ENCODE measurements at places on chromosomes 7 and 10.
A peak's percentile ranks its signal among the peaks of the same experiment; 100 is the strongest.

DNA sequence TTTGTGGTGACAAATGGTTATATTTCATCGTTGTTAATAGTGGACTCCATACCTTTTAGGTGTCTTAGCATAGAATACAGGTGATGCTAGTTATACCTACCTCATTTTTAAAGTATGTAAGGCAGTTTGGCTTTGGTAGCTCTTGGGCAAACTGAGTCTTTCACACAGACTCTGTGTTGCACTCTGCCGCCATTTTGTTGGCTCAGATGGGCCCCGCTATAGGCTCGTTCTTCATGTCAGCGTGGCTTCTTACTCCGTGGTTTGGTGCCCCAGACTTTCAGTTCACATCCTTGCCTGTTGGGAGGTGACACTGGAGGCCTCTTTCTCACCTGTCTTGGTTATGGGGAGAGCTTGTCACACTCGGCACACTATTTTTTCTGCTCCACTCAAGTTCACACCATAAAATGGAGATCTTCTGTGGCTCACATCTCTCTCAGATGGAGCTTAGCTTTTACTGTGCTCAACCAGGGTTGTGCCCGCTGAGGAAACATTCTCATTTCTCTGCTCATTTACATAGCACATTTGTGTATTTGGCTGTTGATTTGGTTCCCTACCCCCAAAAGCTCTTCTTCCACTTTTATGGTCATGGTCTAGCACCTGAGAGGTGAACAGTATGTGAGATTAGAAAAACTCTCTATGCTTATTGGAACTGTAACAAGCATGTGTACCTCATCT is 178.5 kb downstream of the ARID5B start:
- DNase-seq = no peak

DNA sequence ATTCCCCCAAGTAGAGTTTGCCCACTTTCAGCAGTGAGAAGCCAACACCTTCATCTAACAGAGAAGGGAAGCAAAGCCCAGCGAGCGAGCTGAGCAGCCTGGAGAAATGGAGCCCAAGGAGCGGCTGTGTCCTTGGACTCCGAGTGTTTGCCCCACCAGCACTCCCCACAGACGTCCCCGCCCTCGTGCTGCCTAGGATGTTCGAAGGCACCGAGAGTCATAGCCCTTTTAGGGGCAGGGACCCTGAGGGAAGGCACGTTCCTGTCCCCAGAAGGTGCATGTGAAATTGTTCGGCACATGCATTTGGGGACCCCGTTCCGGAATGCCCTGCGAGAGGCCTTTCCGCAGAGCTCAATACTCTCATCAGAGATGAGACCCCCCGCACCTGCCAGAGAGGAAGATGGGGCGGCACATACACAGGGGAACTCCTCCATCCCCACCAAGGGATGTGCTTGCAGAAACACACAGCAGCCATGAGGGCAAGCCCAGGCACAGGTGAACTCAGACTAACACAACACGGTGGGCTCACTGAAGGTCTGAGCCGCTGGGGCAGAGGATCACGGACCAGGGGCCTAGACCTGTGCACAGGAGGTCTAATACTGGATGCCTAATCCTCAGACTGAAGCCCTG is 131.0 kb downstream of the DLG5 start:
- no peak for DNase-seq

DNA sequence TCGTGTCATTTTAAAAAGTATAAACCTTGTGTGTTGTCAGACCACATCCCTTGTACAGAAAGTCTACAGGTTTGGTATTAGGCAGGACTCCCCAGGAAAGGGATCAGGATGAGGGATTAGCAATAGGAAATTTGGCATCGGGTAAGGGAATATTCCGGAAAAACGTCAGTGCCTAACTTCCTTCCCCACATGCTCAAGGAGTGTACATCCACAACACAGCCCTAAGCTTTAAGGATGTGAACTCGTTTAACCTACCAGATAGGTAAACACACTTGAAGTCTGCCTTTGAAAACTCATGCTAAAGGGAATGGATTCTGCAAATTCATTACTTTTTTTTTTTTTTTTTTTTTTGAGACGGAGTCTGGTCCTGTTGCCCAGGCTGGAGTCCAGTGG is 194.9 kb downstream of the SKIDA1 start:
- no peak for DNase-seq

- DNase-seq = peak; percentile 87
Observed at GRCh38 chr7:50826371-50827172, 43.9 kb upstream of the GRB10 start.

GRCh38 chr7:149199234-149199995 is 4.1 kb downstream of the ZNF282 start:
- peak; percentile 30 for DNase-seq

DNA sequence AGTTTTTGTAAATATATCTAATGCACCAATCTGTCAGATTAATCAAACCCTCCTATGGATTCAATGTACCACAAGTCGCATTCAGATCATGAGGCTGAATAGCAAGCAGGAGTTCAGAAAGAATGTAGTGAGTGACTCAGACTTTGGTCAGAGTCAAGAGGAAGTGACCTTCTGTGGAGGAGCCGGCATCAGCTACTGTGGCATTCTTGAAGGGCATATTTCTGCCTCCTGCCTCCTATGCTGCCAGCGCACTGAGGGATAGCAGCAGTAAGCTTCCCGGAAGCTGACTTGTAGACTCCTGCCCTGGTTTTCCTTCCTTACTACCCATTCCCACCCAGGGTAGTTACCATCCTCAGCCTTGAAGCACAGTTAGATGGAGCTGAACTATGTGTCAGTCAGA is 867.5 kb downstream of the NRG3 start:
- DNase-seq = peak; percentile 79

DNA sequence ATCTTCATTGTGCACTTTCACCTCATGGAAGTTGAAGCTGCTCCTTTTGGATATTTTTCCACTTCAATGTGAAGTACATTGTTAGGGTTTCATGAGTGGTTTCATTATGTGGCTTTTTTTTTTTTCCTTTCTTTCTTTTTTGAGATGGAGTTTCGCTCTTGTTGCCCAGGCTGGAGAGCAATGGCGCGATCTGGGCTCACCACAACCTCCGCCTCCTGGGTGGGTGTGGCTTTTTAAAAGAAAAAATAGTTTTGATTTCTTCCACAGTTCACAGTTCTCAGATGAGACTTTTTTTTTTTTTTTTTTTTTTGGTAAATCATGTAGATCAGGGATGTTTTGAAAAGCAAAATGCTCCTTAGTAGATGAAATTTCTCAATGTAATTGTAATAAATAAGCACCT is 652.3 kb upstream of the ANKRD30A start:
- DNase-seq = no peak

DNA sequence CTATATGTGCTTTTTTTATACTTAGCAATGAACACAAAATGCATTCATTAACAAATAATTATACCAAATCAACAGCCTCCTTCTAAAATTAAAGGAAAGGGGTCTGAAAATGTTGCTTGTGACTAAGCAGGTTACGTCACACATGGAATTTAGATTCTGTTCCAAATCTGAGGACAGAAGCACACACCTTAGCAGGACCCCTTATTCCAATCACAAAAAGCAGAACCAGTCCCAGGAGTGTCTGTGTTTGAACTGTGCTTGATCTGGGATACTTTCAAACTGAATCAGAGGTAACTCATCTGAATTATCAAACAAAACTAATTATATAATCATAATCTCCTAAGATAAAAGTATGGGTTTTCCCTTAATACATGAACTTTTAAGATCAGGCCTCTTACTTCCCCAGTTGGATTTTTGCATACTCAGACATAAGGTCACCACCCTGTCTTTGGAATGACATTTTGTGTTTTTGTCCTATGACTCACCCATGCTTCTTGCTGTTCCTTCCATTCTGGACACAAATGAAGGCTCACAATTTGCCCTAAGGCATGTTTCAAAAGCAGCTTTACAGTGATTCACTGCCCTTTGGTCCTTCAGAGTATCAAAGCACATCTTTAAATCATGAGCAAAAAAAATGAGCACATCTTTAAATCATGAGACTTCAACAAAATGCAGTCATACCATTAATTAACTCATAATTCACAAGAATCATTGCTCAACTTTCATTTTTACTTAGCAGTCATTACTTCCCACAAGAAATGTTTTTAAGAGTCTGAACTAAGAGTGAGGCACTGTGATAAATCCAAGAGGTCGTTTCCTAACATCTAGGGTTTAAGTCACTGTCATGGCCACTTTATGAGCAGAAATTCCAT is 35.5 kb downstream of the SEMA3C start:
- DNase-seq = peak; percentile 99

- DNase-seq = no peak
Observed at GRCh38 chr10:33735464-33735923, 401.0 kb upstream of the NRP1 start.

DNA sequence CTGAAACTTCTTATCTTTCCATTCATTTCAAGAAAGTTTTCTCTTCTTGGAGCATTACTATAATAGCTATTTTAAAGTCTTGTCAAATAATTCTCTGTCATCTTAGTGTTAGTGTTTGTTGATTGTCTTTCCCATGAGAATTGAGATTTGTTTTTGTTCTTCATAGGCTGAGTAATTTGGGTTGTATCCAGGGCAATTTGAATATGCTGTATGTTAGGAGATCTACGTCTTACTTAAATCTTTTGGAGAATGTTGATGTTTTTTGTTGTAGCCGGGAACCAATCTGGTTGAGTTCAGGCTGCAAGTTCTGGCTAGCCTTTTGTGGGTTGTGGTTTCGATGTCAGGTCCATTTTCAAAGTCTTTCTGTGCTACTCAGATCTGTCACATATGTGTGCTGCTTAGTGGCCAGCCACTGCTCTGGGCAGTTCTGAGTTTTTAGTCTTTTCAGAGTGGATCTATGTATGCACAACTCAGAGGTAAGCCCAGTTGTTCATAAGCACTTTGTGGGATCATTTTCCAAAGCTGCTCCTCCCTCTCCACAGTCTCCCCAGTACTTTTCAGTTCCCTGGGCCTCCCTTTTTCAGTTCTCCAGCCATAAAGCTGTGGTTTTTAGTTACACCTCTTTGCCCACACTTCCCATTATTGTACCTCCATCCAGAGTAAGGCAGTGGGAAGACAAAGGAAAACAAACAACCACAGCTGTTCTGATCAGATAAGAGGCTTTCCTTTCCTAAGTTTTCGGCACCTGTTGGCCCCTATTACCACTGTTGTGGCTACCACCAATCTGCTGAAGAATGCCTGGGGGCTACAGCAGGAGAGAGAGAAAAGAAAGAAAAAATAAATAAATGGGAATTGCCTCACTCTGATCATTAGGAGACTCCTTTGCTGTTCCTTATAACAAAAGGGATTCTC is 4.7 kb upstream of the CCNJ start:
- DNase-seq = no peak

- no peak for DNase-seq
Observed at GRCh38 chr10:43193496-43194080, 55.3 kb downstream of the CSGALNACT2 start.

DNA sequence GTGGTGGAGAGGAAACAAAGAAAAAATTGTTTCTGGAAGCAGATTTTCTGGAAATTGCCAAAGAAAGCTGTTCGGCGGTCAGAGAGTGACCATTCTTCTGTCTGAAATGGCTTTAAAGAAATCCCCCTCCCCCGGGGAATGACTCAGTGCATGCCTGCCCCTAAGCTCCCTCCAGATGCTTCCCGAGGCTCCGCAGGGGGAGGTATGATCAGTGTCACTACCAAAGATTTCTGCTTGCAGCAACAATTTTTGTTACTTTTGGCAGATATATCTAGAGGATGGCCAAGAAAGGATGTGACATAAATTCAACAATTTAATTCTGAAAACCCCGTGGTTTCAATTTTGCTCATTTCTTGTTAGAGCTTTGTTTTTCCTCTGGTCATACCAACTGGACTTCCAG is 163.9 kb downstream of the JCAD start:
- DNase-seq = peak; percentile 88

- no peak for DNase-seq
Observed at GRCh38 chr7:1622441-1622840, 47.6 kb upstream of the ELFN1 start.

- DNase-seq = peak; percentile 100
Observed at GRCh38 chr7:46811529-46811928, 770.4 kb downstream of the TNS3 start.

- DNase-seq = no peak
Observed at GRCh38 chr7:45580053-45580872, 6.1 kb downstream of the ADCY1 start.

DNA sequence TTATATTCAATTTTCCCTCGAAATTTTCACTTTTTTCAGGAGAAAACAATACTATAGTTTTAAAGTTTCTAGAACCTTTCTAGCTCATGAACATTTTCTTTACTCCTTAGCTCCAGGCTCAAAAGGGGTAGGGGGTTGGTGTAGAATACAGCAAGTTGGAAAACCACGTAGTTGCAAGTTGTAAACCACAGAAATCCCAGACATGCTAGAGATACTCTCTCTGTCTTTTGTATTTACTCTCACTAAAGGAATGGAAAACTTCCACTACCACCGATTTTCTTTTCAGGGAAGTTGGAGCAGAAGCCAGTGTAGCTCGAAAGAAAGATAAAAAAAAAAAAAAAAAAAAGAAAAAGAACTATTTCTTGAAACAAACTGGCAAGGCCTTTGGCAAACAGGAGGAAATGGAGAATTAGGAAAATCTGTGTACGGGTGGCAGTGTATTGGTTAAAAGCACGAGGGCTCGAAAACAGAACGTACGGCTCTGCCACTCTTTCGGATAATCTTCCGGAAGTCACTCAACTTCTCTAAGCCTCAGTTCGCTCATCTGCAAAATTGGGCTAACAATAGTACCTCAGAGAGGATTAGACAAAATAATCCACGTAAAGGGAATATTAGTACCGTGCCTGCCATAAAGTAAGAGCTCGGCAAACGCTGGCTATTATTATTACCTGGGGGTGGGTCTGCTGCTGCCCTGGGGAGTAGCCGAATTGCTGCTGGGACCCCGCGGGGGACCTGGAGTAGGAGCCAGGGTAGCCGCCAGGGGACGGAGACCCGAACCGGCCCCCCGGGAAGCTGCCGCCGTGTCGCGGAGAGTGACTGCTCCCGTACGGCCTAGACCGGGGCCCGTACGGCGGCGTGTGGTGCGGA is 628 bp downstream of the MPLKIP start:
- peak; percentile 27 for DNase-seq

Measured in fibroblast of skin of right biceps (primary cell).